NCI-H1417 treated with DMSO at 0.1 percent for 48 hours (cell line): ENCODE measurements at places on chromosomes 3 and 15.

- no peak for DNase-seq
These were observed 3.5 kb upstream of the UBE2E2 start for GRCh38 chr3:23199649-23200048.

DNA sequence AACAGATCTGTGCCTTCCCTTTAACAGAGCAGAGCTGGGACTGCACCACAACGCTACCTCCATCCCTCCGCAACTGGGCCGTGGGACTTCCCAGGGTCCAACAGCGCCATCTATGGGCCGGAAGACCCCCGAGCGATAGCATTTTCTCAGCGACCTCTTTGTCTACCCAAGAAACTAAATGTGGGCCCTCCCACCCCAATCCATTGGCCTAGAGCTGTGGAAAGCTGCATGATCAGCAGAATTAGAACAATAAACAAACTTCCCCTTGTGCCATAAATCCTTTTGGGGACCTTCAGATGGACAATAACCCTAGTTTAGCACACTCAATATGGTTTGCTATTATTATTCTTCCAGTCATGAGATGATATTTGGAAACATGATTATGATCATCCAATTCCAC is 74.8 kb upstream of the NTRK3 start:
- DNase-seq: no peak

DNA sequence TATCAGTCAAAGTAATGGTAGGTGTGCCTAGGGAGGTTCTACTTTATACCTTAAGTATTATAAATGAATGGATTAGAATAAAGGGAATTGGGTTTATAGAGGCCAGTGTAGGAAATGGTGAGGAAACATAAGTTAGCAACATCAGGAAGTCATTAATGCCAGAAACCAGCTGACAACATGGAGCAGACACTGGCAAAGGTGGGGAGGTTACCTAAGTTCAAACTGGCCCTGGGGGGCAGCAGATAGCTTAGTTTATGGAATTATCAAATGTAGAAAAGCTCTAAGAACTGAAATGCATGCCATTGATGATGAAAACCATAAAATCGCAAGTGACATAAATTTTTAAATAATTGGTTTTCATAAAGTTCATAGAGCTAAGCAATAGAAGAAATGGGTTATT is 498.6 kb downstream of the NAALADL2 start:
- no peak for DNase-seq

DNA sequence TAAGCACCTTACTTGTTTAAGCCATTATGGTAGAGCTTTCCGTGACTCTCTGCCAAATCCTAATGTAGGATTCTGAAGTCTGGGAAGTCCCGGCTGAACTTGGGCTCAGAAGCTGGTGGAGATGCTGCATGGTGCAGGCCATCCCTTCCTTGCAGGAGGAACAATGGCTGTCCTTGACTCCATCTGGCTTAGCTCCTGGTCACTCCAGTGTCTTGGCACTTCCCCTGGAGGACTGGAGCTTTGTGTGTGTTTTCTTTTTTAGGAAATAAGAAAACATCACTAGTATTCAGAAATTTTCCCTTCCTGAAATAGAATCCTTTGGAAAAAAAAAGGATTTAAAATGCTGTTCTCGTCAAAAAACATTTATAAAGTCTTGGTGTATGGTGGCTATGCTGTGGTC is 209.3 kb upstream of the ROPN1 start:
- DNase-seq: no peak

GRCh38 chr15:75067123-75067830 is 43.9 kb downstream of the PPCDC start:
- DNase-seq: no peak

DNA sequence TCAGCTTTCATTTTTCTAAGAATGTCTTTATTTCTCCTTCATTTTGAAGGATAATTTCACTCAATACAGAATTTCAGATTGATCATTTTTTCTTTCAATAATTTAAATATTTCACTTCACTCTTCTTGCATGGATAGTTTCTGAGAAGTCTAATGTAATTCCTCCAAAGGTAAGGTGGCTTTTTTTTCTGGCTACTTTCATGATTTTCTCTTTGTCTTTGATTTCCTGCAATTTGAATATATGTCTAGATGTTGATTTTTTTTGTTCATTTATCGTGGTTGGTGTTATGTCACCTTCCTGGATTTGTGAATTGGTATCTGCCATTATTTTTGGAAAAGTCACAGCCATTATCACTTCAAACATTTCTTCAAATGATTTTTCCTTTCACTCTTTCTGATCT is 14.6 kb upstream of the MCF2L2 start:
- DNase-seq: no peak

DNA sequence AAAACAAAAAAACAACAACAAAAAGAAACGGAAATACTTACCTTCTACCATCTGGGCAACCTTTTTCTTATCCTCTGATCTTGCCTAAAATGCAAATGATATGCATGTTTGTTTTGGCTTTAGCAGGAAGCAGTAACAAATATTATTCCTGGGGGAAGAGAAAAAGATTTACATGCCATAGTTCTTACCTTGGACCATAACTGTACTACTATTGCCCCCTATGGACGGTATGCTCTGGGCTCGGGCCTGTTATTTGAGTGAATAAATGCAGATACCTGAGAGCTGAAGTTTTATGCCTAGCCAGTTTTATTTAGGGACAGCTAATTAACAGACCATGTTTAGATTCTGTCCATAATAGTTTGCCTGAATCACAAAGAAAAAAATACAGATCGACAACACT is 12.6 kb upstream of the STARD5 start:
- DNase-seq: no peak

GRCh38 chr3:119365418-119365817 is 71.2 kb downstream of the ARHGAP31 start:
- DNase-seq: no peak

DNA sequence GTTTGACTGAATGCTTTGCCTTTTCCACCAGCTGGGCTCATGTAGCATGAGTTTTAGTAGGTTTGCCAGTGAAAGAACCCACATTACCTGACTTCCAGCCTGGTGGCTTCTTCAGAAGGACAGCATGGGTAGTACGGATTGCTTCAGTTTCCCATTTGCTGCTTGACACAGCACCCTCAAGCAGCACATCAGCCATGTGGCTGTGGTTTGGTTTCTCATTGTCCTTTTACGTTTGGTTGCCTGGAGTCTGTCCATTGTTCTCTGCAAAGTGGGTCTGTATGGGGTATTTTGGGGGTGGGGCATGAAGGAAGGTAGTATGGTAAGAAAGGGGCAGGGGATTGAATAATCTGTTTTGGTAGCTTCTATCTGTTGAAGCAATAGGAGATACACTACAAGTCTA is 227.2 kb upstream of the ICE2 start:
- DNase-seq: no peak

- no peak for DNase-seq
These were observed 6.2 kb downstream of the TSPAN3 start for GRCh38 chr15:77064539-77065308.

DNA sequence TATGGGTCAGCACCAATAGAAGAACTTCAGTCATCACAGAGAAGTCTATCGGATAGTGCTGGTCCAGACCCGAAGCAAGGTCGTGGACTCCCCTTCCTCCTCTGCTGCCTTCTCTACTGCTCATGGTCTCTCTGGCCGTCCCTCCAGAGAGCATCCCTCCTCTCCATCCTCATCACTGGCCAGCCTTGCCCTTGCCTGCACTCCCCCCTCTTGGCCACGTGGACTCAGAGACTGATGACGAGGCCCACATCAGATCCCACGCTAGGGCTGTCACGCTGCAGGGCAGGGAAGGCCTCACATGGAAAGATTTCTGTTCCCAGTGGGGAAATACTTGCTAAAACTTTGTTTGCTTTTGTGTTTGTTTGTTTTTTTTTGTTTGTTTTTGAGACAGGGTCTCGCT is 35.3 kb downstream of the IGDCC3 start:
- DNase-seq: no peak

DNA sequence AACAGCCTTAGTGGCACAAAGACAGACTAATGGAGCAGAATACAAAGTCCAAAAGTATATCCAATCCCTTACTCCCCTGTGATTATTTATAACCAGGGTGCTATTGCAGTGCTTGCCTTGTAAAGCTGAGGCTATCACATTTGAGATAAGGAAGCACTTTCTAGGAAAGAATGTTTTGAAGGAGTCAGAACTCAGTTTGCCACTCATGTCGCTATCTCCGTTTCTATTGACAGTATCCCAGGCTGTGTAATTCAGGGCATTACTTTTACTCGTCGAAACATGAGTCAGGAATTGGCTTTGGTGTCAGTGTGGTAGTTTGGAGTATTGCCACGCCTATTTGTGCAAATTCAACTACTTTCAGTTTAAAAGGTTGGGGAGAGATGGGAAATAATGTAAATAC is 78.4 kb downstream of the FBXL2 start:
- DNase-seq: no peak

DNA sequence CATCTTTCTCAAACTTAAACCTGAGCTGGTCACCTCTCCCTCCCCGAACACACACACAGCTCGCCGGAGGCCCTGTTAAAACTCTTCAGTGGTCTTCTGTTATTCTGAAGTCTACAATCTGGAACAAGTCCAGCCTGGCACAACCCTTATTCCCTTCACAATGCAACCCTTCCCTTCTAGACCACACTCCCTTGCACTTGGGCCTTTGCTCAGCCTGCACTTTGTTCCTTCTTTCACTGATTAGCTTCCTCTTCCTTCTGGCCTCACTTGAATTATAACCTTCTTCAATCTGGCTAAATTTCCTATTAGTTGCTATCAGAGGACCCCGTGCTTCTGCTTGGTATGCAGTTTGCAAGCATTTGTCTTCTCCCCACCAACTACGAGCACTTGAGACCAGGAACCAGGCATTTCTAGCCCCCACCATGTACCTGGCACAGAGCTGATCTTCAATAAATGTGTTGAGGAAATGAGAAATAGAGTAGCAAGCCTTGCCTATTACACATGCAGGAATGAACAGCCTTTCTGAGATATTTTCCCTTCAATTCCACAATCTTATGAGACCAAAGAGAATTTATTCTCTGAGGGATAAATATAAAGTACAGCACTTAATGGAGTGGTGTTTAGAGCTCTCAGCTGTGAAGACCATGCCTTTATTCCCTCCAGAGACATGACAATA is 663.1 kb upstream of the ADAMTS9 start:
- no peak for DNase-seq

DNA sequence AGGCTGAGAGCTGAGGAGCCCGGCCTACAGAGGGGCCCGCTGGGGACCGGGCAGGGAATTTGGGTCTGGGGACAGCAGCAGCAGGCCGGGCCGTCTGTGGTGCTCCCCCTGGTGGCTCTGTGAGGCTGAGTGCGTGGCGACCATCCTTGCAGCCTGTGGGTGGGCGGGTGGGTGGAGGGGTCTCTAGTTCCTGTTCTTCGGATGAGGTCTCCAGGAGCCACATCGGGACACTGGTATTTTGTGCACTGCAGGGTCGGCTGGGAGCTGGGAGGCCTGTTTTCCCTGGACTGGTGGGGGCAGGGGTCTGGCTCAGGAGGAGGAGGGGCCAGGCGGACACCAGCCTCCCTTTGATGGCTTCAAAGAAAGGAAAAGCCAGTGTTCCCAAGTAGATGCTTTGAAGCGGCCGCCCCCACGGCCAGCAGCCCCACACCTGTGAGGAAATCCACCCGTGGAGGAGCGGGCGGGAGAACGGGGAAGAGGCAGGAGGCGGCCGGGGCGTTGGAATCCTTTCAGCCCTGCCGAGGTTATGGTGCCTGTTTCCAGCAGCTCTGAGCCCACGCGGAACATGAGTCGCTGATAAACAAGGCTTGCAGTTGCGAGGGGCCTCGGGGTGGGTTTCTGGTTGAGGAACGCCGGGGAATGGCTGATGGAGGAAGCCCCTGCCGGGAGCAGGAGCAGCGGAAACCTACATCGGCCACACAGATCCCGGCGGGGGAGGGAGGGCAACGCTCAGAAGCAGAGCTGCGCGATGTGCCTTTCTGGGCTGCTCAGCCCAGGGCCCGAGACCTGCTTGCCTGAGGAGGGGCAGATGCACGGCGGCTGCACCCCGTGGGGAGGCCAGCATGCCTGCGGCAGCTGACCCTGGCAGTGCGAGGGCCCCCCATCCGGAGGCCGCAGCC is 154.3 kb downstream of the NSMCE3 start:
- DNase-seq: no peak

DNA sequence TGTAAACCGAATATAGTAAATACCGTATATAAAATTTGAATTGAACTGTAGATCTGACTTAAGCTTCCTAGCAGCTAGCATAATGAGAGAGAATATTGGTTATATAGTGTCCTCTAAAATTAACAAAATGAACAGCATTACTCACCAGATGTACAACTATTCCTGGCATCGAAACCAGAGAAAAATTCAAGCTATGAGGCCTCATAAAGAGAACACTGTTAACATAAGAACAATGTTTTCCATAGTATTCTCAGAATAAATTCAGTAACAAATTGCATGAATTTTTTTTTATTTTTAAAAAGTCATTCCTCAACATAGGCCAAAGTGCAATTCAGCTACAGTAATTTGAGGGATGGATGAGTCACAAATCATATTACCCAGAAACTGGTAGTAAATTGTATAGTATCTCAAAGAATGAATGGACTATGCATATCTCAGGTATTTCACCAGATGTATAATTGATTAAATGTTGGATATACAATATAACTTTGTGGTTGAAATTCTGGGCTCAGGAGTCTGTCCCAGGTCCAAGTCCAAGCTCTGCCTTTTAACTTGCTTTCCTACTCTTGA is 5.0 kb downstream of the TMEM207 start:
- DNase-seq: no peak

GRCh38 chr3:173397161-173398110 is at the start of gene NLGN1:
TSS of gene NLGN1 (plus strand) at chr3:173397744.
- peak; percentile 57 for DNase-seq

- DNase-seq: no peak
These were observed 15.9 kb downstream of the IGDCC3 start for GRCh38 chr15:65361708-65362459.

DNA sequence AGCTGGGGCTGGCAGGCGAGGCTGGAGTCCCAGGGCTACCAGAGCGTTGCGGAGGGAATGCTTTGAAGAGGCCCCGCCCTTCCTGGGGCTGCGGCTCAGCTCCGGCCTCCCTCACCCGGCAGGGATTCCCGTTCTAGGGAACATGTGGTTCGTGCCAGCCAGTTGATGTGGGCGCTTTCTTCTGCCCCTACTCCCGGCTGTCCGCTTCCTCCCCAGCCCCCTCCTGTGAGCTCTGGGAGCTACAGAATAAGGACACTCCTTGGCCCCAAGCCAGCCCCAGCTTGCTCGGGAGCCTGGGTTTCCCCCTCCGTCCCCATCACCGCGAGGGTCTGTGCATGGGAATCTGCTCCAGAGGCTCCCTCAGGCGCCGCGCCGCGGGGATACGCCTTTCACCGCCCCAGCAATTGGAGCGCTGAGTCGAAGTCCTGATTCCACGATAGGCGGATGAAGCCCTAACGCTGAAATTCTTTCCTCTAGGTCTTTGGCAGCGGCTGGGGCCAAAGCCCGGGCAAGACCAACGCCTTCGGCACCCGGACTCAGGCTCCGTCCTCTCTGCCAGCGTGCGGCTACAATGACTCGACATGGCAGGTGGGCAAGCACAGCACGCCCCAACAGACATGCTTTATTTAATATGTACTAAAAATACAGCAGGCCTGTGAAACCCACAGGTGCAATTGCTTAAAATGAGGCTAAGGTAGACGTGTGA is 69.5 kb downstream of the KLF15 start:
- no peak for DNase-seq

- no peak for DNase-seq
These were observed 113.3 kb upstream of the PHLDB2 start for GRCh38 chr3:111745786-111746185.
